ENCODE measurements at places on chromosomes 5 and 9.

- no peak for DNase-seq
Measured at GRCh38 chr9:127494304-127494702, 43.0 kb downstream of the LRSAM1 start.

- peak; percentile 87 for DNase-seq
Measured at GRCh38 chr5:81895307-81895706, 76.5 kb upstream of the ATG10 start.

DNA sequence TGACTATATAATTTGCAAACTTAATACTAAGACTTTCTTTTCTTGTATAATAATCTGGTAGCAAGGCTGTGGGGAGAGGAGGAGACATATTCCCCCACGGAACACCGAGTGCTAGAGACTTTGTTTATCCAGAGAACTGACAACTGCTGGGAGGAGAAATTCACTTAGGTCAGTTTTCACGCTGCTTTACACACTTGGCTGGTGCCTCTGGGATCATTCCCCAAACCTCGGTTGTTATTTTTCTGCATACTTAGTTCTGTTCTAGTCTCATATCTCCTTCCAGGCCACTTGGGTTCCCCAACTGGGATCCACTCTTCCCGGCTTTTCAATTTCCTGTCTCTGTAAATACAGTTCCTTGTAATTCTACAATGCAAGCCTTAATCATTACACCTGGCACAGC lies 238.2 kb upstream of the ADAMTS16 start:
- no peak for DNase-seq

GRCh38 chr9:4423207-4423610 lies 67.1 kb upstream of the SLC1A1 start:
- no peak for DNase-seq

DNA sequence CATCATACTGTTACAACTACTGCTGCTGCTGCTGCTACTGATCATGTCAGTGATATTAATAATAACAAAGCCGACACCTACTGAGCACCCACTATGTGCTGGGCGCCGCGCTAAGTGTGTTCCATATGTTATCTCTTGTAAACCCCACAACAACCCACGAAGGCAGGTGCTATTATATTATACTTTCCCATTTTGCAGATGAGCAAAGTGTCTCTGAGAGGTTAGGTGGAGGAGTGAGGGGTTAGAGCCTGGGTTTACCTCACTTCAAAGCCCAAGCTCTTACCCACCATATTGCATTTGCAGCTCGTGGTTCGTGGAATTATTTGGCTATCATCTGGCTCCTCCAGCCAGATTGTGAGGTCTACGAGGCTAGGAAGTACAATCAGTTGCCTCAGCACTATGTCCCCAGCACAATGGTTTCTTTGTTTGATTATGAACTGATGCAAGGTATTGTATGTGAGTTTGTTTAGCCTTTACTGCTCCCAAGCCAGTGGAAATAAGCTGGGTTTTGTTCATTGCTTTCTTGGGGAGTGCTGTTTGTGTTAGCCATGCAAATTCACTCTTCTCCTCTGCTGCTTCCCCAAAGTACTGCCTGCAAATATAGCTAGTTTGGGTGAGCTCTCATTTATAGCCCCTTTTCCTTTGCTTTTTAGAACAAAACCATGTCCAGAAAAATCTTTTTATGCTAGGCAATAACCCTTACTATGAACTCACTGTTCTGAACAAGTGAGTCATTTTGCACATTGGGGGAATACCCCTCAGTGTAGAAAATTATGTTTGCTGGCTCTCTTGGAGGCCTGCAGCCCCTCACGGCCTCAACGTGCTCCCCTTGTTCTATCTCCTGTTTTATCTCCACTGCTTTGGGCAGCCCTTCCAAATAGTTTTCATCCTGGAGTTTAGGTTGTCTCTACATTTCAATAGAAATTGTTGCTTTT lies 47.9 kb downstream of the ALG2 start:
- no peak for DNase-seq

- DNase-seq: no peak
Measured at GRCh38 chr9:99894826-99895225, 11.6 kb upstream of the STX17 start.

GRCh38 chr9:96061293-96061987 lies 185.9 kb downstream of the ERCC6L2 start:
- peak; percentile 72 for DNase-seq

DNA sequence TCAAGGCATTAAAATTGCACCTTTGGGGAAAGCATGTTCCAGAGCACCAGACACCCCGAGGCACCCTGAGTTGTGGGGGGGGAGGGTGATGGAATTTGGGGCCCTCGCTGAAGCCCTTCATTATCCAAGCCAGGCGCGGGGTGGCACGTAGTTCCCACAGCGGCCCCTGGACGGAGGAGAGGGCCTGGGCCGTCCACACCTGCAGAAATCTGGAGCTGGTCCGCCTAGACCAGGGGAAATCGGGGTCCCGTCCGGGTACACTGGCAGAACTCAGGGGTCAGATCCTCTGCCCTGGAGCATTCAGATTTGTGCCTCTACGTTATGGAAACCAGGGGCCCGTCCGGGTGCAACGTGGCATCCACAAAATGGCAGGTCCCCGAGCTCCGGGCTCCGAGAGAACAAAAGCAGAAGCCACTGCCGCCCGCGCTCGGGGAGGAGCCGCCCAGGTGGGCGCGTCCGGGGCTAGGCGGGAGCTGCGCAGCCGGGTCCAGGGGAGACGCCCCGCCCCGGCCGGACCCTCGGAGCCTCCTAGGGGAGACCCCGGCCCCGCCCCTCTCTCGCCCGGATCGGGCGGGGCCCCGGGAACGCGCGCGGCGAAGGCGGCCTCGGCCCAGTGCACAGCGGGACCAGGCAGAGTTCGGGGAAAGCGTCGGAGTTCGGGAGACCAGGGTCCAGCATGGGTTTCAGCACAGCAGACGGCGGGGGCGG lies at the start of gene PLEKHG4B:
PLEKHG4B (plus strand) TSS at position 613 of the 708 bp plus-strand sequence; CDS start at position 677, 64 bp downstream.
- no peak for DNase-seq

GRCh38 chr9:98550206-98550820 lies 158.4 kb downstream of the GABBR2 start:
- DNase-seq: peak; percentile 75

DNA sequence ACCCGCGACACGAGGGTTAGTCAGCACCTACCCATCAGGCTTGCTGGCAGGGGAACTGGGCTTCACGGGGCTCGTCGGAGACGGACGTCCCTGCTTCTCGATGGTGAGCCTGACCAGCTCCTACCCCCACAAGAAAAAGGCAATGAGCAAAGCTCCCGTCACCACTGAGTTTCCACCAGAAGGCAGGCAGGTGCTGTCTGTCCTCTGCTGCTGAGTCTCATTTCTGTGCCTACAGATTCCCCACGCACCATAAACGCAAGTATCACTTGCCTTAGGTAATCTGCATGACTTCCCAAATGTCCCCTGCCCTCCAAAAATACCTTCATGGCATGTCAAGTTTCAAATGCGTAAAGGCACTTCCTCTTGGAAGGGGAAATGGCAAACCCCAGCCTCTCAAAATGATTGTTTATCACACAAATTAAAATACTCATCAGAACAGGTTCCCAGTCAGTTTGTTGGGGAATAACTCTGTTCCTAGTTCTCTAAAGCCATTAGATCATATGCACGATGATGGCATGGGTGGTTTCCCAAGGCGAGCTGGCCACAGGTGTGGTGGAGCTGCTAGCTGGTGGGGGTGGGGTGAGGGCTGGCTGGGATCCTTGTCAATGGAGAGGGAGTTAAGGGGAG lies 85.0 kb downstream of the PRRT1B start:
- DNase-seq: peak; percentile 31

DNA sequence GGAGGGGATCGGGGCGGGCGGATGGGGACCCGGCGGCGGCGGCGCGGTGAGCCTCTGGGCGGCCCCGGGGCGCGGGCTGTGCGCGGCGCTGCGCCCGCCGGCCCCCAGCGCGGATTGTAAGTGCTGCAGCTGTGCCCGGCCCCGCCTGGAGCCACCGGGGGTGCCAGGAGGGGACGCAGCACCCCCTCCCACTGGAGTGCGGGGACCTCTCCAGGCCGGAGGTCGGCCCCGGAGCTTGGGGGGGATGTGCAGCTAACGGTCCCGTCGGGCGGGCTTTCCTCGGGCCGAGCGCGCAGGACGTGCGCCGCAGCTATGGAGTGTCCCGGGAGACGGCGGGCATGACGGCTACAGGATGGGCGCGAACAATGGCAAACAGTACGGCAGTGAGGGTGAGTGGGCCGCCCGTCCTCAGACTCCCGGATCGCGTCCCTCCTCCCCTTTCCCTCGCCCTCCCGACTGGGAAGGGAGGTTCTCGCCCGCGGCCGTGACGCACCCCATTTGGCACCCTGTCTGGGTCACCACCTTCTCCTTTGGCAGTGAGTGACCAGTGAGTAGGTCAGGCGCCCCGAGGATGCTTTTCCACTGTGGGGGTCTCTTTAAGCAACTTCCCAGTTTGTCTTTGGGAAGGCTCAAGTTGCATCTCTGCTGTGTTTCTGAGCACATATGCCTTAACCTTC lies 483 bp downstream of the FBXL7 start:
- DNase-seq: no peak

DNA sequence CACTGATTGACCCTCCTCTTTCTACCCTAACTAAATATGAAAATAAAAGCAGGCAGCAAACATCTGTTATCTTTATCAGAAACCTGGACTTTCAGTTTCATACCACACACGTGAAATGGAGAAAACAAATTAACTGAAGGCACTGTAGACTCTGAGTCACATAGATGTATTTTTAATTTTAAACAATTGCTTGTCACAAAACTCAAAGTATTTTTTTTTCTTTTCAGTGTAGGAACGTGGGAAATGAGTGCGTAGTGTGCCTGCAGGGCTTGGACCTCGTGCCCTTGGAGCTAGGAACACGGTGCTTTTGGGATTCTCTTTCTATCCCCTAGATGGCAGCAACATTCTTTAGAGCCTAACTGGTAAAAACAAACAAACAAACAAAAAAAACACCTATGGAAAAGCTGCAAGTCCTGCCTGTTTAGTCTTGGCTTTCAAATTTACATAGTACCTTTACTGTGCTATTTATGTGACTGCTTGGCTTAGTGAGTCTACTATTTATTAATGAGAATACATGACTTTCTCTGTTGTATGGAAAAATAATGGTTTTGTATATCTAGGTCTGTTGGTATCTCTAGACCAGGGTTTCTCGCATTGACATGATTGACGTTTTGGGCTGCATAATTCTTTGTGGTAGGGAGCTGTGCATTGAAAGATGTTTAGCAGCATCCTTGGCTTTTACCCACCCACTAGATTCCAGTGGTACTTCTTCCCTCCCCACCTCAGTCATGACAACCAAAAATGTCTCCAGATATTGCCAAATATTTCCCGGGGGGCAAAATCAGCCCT lies 16.8 kb upstream of the ACTBL2 start:
- peak; percentile 22 for DNase-seq

GRCh38 chr5:139763930-139764791 lies 31.4 kb upstream of the PSD2 start:
- no peak for DNase-seq

DNA sequence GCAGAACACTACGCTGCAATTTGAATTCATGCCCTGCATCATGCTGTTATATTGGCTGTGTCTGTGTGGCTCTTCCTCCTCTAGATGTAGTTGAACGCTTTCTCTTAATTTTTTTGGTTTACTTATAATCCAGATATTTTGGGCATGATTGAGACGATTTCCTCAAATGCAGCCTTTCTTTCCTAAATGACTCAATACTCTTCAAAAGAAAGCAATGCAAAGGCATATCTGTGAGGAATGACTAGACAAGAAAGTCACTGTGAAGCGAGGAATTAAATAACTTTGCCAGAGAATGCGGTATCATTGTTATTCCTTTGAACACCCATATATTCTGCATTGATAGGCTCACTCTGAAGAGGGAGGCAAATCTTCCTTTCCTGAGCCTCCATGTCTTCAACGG lies 152.8 kb downstream of the YIPF5 start:
- no peak for DNase-seq

DNA sequence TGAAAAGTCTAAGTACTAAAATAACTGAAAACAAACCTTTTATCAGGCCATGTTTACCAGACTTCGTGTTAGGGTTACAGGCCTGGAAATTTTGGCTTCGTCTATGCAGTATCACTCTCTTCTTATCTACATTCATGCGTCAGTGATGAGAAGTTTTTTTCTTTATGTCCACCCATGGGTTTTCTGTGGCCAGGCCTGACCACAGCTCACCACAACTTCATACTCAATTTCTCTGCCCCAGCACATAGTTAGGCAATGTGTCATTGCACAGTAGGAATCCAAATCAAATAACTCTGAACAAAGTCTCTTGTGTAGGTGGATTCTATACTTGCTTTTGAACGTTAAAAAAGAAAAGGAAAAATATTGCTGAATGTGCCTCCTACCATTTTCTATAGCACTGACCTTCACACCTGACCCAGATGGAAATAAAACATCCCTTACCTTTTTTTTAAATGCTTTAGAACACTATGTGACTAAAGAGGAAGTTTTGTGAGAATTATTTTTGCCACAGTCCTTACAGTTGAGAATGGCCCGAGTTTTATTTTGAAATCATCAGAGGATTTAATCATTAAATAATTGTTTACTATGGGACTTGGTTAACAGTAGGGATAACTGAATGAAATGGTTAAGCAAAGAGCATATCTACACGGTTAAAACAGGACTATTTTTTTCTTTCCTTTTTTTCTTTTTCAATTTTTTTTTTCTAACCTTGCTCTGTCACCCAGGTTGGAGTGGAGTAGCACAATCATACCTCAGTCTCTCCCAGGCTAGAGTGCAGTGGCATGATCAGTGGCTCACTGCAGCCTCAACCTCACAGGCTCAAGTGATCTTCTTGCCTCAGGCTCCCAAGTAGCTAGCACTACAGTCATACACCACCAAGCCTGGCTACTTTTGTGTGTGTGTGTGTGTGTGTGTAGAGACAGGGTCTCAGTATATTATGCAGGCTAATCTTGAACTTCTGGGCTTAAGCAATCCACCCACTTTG lies 1247.0 kb upstream of the ACO1 start:
- no peak for DNase-seq
